ENCODE measurements at places on chromosomes 1 and 21. TPM values are rescaled to one million over a fixed set of nuclear protein-coding genes. Genes with fewer than 3 reads are reported as not detected.

- no peak for DNase-seq
Measured at GRCh38 chr1:180358649-180359048, 128.6 kb downstream of the LHX4 start.

GRCh38 chr1:32116531-32116930 lies 8.7 kb downstream of the KPNA6 start:
- DNase-seq, result no peak

- no peak for DNase-seq
Measured at GRCh38 chr1:205030896-205031295, 12.1 kb upstream of the CNTN2 start.

- DNase-seq, result no peak
Measured at GRCh38 chr1:115166531-115167091, 77.3 kb upstream of the TSPAN2 start.

DNA sequence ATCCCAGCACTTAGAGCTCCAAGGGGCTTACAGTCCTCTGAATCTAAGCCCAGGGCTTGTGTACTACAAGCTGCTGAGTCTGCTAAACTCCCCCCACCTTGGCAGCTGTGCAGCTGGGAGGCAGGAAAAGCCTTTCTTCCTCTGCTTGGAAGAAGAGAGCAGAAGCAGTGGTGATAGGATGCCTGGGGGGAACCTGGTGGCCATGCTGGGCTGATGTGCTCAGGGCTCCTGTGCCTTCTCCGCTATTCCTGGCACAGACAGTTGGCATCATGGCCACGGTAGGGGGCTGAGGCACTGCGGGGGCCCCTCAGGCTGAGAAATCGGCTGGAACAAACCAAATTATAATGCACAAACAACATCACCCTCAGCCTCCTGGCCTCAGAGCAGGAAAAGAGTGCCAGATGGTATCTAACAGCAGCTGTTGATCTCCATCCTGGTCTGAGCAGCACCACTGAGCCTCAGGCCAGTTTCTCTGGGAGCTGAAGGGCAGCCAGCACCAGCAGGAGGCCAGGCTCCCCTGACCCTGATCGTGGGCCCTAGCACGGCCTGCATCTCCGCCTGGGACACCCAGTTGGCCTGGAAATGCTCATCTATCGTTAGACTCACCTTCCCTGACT lies 35.8 kb downstream of the ECE1 start:
- no peak for DNase-seq

DNA sequence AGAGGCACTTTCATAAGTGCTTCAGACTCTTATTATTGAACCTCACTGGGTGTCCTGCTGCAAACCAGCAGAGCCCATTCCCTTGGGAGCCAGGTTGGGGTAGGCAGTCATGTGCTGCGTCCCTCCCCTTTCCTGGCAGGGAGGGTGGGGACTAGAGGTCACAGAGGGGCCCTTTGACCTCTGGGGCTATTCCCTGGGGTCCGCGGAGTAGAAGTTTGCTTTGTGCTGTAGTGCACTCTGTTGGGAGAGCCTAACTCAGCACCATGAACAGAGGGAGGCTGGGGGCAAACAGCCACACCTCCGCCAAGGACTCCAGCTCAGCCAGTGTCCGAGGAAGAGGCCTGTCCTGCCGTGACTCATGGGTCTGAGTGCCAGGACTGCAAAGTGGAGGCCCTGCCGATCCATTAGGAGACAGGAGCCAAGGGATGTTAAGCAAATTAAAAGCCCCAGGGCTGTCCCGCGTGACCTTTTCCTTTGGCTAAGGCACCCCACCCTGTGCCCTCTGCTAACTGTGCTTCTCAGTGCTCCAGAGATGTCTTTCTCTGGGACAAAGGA lies 3.0 kb upstream of the IGSF21 start:
- DNase-seq, result no peak

- DNase-seq, result peak; percentile 15
Measured at GRCh38 chr1:33624991-33625870, 152.8 kb downstream of the ZSCAN20 start.

GRCh38 chr1:85898861-85899260 lies 190.6 kb upstream of the ZNHIT6 start:
- DNase-seq, result no peak

GRCh38 chr1:220786337-220787068 lies at the start of gene MTARC1:
TSS of gene MTARC1 (plus strand) at chr1:220786913. CDS start at chr1:220786945, 32 bp downstream.
- no peak for DNase-seq

GRCh38 chr1:148263906-148264255 lies 111.8 kb upstream of the NBPF11 start:
- no peak for DNase-seq

DNA sequence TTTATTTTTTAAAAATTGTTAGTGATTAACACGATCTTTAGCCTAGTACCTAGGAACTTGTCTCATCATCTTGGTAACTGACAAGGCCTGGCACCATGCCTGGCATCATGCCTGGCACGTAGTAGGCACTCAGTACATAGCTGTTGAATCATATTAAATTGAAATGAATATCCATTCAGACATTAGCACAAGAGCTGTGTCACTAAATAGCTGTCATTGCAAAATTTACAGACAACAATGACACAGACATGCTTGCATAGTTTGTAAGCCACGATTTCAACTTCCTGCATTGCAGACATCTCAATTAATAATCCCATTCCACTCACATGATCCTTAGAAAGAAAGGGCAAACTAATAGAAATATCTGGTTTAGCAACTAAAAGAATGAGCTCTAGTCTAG lies 15.4 kb upstream of the PHACTR4 start:
- no peak for DNase-seq

DNA sequence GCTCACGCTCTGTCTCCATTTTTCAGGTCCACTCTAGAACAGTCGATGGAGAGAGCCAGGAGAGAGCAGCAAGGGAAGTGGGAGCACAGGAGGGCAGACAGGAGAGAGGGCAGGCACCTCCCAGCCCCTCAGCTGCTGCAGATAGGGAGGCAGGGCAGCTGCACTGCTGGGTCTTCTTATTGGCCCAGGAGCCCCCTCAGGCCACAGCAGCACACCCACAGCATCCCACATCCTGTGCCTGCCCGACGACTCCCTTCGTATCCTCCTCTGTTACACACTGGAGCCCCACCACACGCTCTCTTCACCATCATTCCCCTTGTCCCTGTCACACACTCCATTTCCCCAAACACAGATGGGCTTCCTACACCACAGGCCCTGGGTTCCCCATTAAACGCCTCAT lies 13.7 kb upstream of the ARTN start:
- DNase-seq, result no peak

DNA sequence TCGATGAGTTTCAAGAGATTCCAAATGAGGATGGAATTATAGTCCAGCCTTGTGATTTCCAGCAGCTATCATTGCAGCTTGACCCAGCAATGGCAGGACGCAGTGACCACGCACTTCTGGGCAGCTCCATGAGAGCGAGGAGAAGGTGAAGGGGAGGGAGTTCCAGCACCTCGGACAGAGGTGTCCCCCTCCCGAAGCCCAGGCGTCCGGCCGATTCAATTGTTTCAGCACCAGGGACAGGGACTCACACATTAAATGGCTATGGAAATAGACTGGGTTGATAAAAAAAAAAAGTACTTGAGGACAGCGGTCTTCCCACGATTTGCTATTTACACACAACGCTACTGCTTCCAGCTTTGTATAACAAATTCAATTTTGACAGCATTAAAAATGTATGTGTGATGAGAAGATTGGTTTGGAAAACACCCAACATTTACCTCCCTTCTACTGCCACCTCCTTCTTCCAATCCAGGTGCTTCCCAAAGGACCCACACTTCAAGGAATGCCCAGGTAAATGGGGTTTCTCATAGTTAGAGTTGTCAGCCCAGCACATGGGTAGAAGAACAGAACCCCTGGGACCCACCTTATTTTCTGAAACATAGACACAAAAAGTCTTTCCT lies 71.8 kb downstream of the DISP3 start:
- DNase-seq, result peak; percentile 46

GRCh38 chr1:39411526-39412478 lies 79.6 kb upstream of the BMP8A start:
- DNase-seq, result no peak

CYP4A22 gene
- not detected for total RNA-seq

MEX3A gene
- 0.31 TPM for total RNA-seq

WDR64 gene
- 0.12 TPM for total RNA-seq

AKIRIN1 gene
- total RNA-seq, result 74.6 TPM

LAPTM5 gene
- 281 TPM for total RNA-seq

MTARC1 gene
- total RNA-seq, result not detected

All from activated T-cell treated with anti-CD3 and anti-CD28 coated beads, Interleukin-2, amount 50 U/mL, for 72 hours (primary cell).